Nephron progenitor cell (in vitro differentiated cells): ENCODE measurements at places on chromosomes 7 and 10.

DNA sequence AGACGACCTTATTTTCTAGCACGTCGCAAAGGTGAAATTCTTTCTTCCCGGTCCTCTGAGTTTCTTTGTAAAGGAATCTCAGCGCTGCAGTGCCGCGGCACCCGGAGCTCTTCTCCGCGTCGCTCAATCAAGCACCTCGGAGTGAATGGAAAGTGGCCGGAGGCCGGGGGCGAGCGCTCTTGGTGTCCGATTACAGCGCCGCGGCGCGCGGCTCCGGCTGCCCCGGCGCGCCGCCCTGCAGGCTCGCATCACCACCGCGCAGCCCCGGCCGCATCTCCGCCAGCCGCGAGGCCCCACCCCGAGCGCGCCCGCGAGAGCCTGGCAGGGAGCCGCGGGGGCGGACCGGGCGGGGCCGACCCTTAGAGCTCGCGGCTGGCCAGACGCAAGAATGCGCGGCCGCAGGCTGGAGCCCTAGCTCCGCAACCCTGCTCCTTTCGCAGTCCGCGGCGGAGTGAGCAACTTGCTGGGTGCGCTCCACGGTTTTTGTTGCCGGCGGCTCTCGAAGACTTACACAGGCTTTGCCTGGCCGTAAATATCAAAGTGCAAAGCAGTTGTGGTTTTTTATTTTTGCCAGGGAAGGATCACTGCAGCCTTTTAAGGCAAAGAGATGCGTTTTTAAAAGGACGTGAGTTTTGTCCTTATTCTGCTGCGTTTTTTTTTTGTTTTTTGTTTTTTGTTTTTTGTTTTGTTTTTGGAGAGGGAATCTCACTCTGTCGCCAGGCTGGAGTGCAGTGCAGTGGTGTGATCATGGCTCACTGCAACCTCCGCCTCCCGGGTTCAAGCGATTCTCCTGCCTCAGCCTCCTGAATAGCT, at the start of gene SEMA3C:
SEMA3C (minus strand) TSS at position 143 of the 813 bp plus-strand sequence. CDS start 2,270 bp downstream, outside the sequence.
- DNase-seq: peak; percentile 94

GRCh38 chr10:909831-910230, 21.7 kb downstream of the LARP4B start:
- no peak for DNase-seq

GRCh38 chr7:30731581-30731980, 20.4 kb upstream of the INMT start:
- no peak for DNase-seq

DNA sequence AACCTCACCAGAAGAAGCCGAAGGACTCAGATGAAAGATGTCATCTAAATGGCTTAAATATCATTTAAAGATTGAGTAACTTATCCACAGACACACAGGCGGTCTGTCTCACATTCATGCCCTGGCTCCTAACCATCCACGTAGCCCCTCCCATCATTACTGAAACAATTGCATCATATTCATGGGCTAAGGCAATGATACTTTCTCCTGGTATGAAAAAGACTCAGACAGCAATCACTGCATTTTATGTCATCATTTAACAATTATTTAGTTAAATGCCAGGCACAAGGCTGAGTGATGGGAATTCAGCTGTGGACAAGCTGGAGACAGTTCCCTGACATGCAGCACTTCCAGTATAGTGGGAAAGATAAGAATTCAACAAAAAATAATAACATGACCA, 11.2 kb upstream of the TECTB start:
- no peak for DNase-seq

GRCh38 chr7:121449735-121450240, 53.7 kb upstream of the FAM3C start:
- no peak for DNase-seq

GRCh38 chr7:2011266-2012043, 221.3 kb downstream of the MAD1L1 start:
- no peak for DNase-seq

DNA sequence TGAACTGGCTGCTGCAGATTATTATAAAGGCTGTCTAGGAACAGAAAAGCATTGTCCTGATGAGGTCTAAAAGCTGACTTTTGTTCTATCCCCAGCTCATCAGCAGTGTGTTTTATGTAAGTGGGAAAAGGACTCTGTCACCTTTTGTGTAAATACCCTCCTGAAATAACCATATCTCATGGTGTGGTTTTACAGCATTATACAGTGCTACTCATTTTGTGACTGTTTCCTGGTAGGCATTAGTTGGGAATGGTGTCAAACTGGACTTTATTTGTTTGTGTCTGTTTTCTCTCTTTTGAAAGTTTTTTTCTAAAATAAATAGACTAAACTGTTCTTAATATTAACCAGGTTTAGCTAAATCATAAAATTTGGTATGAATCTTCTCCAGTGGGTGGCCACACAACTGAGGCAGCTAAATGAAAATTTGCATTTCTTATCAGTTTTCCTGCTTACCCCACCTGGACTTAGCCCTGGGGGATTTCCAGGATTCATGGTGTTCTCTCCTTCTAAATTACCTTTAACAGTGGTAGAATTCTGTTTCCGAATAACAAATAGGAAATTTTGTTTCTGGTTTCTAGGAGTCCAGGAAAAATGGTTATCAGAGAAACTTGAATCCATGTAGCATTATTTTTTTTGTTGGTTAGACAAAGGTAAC, 140.9 kb downstream of the LHFPL3 start:
- DNase-seq: no peak

- DNase-seq: no peak
Observed at GRCh38 chr7:155203059-155203881, 94.4 kb upstream of the INSIG1 start.

- no peak for DNase-seq
Observed at GRCh38 chr7:150569245-150569955, 2.2 kb downstream of the GIMAP4 start.

DNA sequence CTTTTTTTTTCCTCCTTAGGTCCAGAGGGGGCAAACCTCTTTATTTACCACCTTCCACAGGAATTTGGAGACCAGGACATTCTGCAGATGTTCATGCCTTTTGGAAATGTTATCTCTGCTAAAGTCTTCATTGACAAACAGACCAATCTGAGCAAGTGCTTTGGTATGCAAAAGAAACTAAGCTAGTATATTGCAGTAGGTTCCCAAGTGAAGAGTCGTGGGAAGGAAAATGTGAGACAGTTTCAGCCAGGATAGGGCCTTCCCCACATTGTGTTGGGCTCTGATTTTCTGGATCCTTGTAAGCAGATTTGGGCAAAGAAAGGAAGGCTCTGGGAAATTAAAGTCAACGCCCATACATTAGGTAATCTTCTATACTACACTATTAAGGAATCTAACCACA, 285.6 kb downstream of the USP6NL start:
- no peak for DNase-seq

- DNase-seq: no peak
Observed at GRCh38 chr7:101488826-101489572, 126.3 kb downstream of the COL26A1 start.

GRCh38 chr7:13028825-13029099, 341.3 kb downstream of the ARL4A start:
- DNase-seq: no peak

DNA sequence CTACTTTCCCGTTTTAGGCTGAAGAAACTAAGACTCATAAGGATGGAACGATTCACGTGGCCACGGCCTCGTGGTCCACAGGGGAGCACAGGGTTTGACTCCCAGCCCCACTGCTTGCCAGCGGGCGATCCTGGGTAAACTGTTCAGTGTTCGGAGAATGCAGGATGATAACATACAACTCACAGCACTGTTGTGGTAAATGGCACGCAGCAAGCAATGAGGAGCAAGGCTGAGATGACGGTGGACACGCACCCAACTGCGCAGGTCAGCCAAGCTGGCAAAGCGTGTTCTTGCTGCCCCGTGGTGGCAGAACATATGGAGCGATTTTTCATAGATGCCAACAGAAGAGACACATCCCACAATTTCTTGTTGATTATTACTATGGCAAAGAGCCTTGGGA, 272.7 kb downstream of the DNAJB6 start:
- no peak for DNase-seq

GRCh38 chr10:1530871-1531517, 206.3 kb downstream of the ADARB2 start:
- no peak for DNase-seq

DNA sequence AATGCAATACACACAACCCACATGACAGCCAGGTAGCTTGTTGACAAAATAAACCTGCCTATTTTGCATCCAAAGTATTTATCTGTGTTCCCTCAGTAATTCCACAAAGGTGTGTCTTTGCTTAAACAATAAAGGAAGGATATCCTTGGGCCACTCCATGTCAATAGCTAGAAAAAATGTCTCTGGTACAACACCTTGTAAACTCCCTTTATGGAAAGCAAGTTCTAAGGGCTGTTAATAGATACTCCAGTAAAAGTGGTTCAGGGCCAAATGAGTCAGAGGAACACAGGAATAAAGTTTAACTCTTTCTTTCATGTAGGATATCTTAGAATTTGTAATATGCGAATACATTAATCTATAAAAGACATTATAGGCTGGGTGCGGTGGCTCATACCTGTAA, 96.9 kb upstream of the LRRTM3 start:
- DNase-seq: no peak

DNA sequence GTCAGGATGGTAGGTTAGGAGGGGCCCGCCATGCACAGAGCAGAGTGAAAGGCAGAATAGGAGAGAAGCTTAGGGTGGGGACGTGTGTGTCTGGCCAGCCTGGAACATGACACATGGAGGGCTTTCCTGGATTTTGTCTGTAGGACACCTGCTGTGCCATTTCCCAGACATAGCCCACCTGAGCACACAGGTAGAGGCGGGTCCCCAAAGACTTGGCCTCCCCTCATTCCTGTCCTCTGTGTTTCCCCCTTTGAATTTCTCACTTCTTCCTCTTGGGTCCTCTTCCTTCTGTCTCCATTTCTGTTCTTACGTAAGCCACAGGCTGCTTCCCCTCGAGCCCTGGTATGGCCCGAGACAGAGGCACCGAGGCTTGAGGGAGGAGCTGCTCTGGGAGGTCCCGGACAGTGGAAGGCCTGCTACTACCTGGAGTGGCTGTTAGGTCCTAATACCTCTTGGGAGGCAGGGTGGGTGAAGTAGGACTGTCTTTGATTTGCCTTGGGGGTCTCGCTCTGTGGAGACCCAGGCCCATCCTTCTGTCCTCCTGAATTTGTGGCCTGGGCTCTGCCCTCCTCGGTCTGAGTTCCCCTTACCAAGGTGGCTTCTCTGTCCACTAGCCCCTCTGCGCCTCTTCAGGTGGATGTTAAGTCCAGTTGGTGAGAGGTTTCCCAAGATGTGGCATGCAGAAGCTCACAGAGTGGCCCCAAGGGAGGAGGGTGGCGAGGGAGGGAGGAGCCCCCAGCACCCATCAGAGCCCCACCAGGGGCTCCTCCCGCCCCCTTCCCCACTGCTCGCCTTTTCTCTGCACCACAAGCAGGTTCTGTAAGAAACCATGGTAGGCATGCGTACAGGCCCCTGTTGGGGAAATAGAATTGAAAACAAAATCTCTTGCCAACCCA, 5.5 kb downstream of the ZNF775 start:
- DNase-seq: no peak

DNA sequence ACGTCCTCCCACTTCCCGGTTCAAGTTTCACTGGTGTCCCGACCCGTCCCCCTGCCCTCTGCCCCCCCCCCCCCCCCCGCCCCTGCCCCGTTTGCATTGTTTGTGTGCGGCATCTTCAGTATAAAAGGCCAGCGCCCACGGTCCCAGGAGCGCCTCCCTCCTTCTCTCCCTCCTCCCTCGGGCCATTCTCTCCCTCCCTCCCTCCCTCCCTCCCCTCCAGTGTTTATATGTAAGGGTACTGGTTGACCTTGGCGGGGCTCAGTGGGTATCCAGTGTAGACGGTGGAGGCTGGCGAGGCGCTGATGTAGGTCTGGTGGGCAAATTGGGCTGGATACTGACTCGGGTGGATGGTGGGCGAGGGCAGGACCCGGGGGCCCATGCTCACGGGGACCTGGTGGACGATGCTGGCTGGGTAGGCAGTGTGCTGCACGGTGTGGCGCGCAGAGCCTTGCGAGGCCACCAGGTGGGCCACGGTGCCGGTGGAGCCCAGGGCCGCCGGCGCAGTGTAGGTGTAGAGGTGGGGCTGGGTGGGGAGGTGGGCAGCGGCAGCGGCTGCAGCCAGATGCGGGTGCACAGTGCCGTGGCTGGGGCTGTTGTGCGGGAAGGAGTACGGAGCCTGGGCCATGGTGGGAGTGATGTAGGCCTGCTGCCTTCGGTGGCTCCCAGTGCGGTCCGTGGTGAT, 49.4 kb downstream of the CLEC2L start:
- DNase-seq: no peak

- no peak for DNase-seq
Observed at GRCh38 chr7:143496263-143496662, 18.6 kb downstream of the TAS2R41 start.

DNA sequence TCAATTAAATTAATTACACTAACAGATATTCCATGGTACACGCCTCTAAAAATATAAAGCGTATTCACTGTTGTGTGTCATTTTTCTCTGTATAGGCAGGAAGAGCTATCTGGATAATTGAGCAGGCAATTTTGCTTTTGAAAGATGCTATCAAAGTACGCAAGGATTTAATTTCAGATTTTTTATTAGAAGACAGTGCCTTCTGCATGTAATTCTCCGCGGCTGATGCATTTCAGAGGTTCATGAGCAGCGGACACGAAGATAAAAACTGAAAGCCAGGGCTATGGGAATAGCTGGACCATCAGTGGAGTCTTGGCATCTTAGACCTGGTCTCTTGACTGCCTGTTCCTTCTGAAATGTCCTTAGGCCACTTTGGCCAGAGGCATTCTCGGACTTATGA, 35.7 kb upstream of the SDK1 start:
- no peak for DNase-seq

DNA sequence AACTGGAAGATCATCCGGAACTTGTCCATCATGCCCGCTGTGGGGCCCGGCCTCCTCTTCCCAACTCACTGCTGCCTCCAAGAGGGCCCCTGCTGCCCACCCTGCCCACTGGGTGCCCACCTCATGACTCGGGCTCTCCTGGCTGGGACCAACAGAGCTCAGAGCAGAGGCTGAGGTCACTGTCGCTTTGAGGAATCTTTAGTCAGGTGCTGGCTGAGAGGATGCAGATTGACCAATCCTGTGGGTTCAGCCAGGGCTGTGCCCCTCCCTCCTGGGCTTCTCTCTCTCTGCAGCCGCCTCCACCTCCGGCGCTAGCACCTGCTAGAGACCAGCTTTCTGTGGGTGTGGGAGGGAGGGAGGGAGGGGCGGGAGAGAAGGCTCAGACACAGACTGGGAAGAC, at the start of gene CALHM1:
CALHM1 (minus strand) TSS at position 181 of the 400 bp plus-strand sequence; CDS start at position 32, 149 bp downstream.
- peak; percentile 33 for DNase-seq

DNA sequence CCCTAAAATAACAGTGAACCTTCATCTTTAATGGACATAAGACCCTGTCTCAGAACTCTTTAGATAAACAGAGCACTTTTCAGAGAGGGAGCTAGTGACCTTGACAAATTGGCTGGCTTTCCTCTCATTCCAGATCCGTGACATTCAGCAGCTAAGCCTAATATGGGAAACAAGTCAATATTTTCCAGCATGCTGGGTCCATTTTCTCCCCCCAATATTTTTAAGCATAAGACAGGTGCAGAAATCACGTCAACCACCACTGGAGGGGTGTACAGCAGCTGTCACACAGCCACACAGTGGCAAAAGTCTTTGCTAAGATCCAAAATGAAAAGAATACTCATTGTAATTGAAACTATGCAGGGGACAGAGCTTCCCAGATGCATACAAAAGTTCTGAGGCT, 26.1 kb downstream of the LRRTM3 start:
- DNase-seq: no peak
